ENCODE measurements at places on chromosomes 3 and 15.

- DNase-seq: peak; percentile 40
These were observed 65.5 kb downstream of the GALK2 start for GRCh38 chr15:49235446-49236124.

DNA sequence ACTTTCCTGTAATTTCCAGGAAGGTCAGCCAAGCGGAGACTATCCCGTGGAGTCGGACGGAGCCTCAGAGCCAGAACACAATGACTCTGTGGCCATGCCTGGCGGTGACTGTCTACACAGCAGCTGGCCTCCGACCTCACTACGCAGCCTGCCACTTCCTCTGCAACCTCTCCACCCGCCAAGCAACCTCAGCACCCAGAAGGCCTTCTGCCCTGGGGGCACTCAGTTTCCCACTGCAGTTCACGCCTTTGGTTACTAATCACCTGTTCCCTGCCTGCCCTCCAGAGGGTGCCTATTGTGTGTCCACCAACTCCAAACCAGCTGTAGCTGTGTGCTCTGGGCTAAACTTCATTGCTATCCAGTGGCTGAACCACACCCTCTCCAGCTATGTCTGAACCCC, 44.0 kb downstream of the TM2D3 start:
- DNase-seq: no peak

- DNase-seq: no peak
These were observed 56.2 kb downstream of the QTRT2 start for GRCh38 chr3:114112696-114113095.

- no peak for DNase-seq
These were observed 9.7 kb upstream of the EIF3J start for GRCh38 chr15:44527241-44527640.

DNA sequence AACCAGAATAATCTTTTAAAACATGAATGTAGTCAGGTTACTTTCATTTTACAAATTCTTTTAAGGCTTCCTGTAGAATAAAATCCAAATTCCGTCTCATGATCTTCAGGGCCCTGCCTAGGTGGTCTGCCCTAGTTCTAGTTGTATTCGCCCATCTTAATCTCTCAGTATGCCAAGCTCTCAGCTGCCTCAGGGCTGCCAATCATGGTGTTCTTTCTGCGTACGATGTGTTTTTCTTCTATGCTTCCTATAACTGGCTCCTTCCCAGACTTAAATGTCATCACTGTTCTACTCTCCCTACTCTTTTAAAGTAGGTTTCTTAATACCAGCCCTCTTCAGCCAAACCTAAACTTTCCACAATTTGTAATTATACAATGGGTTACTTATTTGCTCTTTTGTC, 107.4 kb downstream of the GREM1 start:
- DNase-seq: no peak

- DNase-seq: no peak
These were observed 73.5 kb downstream of the MGLL start for GRCh38 chr3:127748754-127749327.

DNA sequence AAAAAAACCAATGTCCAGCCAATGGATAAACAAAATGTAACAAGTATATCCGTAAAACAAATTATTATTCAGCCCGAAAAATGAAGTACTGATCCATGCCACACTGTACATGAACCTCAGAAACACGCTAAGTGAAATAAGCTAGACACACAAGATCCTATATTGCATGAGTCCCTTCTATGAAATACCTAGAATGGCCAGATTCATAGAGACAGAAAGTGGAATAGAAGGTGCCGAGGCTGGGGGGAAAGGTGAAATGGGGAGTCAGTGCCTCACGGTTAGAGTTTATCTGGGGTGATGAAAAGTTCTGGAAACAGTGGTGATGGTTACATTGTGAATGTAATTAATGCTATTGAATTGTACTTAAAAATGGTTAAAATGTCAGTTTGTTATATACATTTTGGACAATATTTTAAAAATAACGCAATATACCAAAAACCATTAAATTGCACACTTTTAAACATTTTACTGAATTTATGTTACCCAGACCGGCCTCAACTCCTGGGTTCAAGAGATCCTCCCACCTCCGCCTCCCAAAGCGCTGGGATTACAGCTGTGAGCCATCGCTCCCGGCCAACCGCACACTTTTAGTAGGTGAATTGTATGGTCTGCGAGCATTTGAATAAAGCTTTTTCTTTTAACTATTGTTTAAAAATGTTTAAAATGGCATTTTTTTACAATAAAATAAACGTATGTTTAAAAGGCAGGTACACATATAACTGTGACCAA, 2.1 kb downstream of the RNF168 start:
- DNase-seq: peak; percentile 19
